ENCODE measurements at places on chromosomes 2 and 18. TPM values are rescaled to one million over a fixed set of nuclear protein-coding genes. Genes with fewer than 3 reads are reported as not detected.

The NTSR2 gene
- not detected for total RNA-seq

DNA sequence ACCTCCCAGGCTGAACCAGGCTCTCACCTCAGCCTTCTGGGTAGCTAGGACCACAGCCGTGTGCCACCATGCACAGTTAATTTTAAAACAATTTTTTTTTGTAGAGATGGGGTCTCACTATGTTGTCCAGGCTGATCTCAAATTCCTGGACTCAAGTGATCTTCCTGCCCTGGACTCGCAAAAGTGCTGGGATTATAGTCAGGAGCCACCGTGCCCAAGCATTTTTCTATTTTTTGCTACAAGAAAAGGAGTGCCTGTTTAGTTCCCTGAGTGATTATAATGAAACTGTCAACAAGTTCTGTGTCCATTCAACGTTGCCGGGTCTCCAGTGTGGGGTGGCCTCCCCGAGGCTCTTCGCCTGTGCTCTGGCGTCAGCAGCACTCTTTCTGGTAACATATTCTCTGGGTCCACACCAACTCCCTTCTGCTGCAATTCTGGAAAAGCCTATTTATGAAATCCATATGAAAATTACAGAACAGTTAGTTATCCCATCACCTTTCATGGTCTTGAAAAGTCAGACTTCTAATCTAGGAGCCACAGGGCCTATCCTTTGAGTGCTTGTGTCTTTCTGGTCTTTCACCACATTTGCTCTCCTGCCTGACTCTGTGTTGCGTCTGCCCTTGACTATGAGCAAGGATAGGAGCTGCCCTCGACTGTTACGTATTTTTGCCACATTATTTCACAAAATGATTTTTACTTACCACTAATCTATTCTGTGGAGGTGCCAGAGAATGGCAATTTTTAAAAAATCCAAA, 172.7 kb downstream of the SOCS6 start:
- no peak for DNase-seq

- DNase-seq, result no peak
Observed at GRCh38 chr2:237530472-237531433, 35.6 kb upstream of the PRLH start.

DNA sequence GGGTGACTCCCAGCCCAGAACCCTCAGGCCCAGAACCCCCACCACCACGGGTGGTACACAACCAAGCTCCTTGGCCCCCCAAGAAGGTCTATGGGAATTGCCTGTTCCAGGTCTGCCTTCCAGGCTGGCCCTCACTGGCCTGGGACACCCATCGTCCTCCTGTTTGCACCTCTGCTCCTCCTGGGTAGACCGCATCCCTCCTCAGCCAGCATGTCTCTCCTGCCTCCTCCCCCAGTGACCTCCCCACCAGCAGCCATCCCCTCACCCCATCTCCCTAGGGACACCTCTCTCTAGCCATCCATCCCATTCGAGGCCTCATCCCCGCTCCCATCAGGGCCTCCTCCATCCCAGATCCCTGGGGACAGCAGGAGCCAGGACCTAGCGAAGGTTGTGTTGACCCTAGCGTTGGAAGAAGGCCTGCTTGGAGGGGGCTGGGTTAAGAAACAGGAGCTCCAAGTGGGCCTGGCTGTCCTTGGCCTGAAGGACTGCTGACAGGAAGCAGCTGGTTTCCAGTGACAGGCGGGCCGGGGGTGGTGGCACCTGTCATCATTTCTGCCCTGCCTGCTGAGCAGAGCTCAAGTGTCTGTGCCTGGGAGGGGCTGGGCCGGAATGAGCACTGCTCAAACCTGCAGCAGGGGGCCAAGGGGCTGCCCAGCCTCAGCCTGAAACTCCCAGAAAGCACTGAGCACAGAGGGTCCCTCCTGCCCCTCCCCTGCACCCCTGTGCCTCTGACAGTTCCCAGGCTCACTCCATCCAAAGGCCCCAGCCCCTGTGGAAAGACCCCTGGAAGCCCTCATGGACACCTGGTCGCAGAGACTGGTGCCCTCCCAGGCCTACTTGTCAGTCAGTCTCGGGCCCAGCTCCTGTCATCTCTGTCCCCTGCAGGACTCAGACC, 96.0 kb upstream of the OTOS start:
- DNase-seq, result no peak

DNA sequence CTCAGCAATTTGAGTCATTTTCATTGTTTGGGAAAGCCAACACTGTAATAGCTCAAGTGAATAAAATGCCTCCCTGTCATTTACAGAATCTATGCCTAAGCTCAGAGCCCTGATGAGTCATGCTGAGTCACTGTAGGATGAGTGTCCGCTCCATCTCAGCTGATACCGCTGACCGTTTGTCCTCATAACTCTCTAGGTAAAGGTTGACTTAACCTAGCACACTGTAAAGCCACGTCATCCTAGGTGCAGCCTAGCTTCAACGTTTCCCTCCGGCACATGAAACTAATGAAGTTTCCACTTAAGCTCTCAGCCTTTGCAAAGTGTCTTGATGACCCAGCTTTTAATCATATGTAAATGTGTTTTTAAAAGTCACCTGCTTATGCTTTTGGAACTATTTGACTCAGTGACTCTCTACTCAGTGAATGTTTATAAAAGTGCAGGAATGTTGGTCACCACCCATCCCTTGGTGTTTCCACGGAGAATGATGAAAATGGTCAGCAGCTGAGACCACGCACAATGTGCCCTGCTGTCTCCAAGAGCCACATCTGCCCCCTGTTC, 154.0 kb downstream of the PMAIP1 start:
- no peak for DNase-seq

GRCh38 chr2:197237291-197238042, 73.1 kb downstream of the ANKRD44 start:
- DNase-seq, result no peak

DNA sequence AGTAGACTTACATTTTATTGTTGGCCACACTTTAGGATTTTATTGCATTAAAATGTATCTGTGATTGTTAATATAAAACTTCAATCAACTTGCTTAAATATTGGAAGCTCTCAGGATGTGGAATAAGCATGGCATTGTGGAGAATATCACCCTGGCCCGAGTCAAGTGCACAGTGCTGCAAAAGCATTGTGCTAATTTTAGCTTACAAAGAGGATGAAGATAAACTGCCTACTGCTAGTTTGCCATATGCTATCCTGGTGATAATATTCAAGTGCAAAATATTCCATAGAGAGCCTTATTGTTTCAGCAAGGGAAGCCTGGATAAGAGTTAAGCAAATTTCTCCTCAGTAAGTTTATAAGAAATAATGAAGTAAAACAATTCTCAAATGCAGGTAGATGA, 54.5 kb downstream of the MEIS1 start:
- no peak for DNase-seq

GRCh38 chr2:31263636-31264190, 29.8 kb downstream of the EHD3 start:
- DNase-seq, result no peak

GRCh38 chr2:189580241-189580651, 340 bp downstream of the SLC40A1 start:
- DNase-seq, result no peak

DNA sequence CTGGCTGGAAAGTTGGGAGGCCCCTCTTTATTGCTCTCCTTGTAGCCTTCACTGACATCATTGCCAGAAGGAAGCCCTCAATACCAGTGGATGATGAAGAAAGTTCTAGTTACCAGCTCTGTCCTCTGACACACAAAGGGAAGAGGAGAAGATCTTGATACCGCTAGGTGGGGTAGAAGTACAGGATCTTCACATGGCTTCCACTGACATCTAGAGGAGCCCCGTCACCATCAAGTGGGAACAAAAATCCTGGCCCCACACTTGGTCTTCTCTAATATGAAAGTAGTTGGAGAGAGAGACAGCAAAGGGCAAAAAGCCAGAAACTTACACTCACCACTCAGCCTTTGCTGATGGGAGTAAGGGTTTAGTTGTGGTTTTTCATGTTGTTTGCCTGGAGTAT, 12.4 kb downstream of the XIRP2 start:
- no peak for DNase-seq

The GALNT13 gene
- total RNA-seq, result 19.5 TPM

DNA sequence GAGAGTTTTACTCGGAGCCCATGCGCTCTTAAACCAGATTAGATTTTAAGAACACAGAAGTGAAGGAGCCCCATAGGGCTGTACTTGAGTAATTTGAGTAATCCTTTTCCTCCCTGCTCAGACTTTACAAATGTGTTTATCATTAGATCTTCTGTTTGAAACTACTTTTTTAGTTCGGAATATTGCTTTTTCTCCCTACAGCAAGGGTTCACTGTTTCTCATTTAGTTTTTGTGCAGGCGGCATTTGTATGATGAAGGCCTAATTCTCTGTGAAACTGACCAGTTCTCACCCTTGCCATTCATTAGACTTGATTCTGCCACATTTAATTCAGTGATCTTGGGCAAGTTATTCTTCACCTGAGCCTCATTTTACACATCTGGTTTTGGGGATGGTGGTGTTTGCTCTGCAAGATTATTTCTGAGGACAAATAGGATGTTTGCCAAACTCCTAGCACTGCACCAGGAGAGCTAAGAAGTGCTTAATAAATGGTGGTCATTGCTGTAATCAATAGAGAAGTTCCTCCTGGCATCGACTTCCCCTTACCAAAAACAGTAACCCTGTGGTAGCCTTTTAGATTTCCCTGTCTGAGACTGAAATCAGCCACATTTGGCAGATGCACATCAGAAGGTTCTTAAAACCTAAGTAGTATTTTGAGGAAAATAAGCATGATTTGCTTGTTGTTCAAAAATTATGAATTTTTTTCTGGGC, 2.2 kb downstream of the B3GNT2 start:
- DNase-seq, result no peak

DNA sequence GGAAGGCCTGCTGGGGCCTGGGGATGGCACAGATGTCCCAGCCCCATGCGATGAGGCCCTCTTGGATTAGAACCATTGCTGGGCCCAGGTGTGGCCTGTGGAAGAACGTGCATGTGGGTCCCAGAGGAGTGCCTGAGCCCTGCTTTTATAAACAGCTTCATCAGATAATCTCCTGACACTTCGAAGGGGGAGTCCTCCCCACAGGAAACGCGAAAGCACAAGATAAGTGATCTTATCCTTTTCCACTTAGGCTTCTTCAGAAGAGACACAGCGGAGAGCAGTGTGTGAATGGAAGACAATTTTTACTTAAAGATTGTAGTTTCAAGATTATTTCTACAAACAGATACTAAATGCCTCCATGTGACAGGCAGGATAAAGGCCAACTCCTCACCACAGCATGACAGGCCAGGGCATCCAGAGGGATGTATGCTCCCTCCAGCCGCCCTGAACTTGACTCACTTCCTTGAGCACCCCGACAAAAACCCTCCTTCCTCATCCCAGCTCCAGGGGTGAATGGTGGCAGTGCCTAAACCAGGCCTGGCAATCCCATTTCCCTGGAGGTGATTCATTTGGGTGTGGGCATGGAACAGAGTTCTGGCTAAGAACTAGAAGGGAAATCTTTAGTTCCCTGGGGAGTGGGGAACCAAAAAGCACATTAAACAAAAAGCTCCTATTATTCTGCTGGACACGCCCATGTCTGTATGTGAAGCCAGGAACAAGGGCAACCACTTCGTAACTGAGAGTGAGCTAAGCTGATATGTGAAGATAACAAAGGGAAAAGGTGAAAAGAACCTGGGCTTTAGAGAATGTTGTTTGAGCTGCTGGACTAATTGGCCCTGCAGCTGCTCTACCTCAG, 56.2 kb upstream of the TMEM163 start:
- DNase-seq, result no peak

The MYO1B gene
- 138 TPM for total RNA-seq

GRCh38 chr2:130307850-130308249, 34.8 kb upstream of the IMP4 start:
- no peak for DNase-seq

GRCh38 chr2:101302016-101302415, 6.5 kb downstream of the RNF149 start:
- no peak for DNase-seq

The RAD51AP2 gene
- 0.26 TPM for total RNA-seq

DNA sequence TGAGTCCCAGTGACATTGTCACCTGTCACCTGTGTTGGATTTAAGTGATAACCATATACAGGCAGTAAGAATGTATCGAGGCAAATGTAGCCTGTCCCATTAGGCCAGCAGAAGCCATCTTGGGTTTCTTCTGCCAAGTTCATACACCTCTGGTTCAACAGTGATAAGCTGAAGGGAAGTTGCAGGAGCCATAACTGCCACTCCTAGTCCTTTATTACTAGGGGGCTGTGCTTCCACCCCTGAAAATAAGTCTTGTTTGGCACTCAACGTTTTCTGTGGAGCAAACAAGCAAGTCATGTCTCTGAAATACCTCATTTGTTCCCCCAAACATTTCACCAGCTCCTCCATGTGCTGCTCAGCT, 58.1 kb upstream of the ALPP start:
- no peak for DNase-seq
